CD4-positive, alpha-beta T cell treated with Interferon alpha-2 for 1 hour (primary cell): ENCODE measurements at places on chromosomes 11 and 22.

DNA sequence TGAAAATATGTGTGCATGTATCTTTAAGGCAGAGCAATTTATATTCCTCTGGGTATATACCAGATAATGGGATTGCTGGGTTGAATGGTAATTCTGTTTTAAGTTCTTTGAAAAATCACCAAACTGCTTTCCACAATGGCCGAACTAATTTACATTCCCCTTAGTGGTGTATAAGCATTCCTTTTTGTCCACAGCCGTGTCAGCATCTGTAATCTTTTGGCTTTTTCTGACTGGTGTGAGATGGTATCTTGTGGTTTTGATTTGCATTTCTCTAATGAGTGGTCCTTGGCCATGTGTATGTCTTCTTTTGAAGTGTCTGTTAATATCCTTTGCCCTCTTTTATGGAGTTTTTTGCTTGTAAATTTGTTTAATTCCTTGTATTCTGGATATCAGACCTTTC, 24.3 kb downstream of the CCDC15 start:
- DNase-seq: no peak

- DNase-seq: no peak
Observed at GRCh38 chr22:23038902-23039301, 31.4 kb upstream of the GNAZ start.

DNA sequence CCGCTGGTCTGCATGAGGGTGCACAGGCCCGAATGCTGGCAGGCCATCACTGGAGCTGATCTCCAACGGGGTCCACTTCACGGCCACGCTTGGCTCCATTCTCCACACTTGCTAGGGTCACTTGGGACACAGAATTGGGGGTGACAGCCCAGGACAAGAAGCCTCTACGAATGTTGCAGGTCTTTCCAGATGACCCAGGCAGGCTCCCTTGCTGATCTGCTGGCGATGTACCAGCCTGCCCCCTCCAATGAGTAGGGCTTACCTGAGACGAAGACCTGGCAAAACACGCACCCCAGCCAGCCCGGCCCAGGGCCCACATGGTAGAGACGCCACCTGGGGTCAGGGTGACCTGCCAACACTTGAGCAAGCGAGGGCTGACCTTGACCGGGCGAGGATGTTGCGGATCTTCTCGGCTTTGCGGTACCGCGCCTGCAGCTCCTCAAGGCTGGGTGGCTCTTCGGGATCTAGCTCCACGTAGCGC, 44.9 kb downstream of the C11orf58 start:
- no peak for DNase-seq

DNA sequence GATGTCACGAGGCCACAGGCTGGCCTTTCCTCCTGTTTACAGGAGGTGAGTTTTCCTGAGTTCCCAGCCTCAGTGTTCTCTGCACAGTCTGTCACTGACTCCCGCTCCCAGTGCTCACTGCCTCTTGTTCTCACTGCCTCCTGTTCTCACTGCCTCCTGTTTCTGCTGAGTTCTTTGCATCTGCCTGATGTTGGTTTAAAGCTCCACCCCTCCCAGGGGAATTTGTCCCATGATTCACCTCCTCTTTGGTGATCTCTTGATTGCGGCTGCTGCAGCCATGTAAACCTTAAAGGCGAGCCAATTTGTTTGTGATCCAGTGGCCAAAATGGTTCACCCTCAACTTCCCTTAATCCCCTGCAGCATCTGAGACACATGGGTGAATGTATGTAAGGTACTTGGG, 6.0 kb upstream of the TUBA8 start:
- no peak for DNase-seq

GRCh38 chr22:27345691-27346090, 455.9 kb downstream of the MN1 start:
- DNase-seq: no peak

GRCh38 chr11:80204021-80204420, 763.2 kb upstream of the TENM4 start:
- DNase-seq: no peak
